ENCODE measurements at places on chromosomes 2 and 18. TPM values are rescaled to one million over a fixed set of nuclear protein-coding genes. Genes with fewer than 3 reads are reported as not detected.

DNA sequence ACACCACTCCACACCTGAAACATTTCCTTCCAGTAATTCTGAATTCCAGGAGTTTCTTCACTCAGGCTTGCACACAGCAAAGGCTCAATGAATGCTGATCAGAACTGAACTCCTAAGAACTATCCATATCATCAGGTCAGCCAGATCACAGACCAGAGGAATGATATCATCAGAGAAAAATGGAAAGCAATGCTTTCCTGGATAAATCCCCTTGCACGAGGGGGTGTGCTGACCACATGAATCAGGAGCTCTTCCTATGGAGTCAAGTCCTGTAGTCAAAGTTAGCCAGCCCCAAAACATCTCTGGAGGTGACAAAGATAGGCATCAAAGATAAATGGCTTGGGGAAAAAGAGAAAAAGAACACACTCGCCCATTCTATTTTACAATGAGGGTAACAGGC, 83.8 kb upstream of the ACVR2A start:
- DNase-seq, result no peak

- no peak for DNase-seq
Measured at GRCh38 chr2:144026753-144027152, 493.2 kb downstream of the ZEB2 start.

GRCh38 chr18:3193331-3193730, 26.4 kb downstream of the MYOM1 start:
- DNase-seq, result no peak

GRCh38 chr2:25032094-25032493, 9.8 kb upstream of the EFR3B start:
- no peak for DNase-seq

- DNase-seq, result no peak
Measured at GRCh38 chr2:189625636-189626035, 35.6 kb upstream of the ASNSD1 start.

DNA sequence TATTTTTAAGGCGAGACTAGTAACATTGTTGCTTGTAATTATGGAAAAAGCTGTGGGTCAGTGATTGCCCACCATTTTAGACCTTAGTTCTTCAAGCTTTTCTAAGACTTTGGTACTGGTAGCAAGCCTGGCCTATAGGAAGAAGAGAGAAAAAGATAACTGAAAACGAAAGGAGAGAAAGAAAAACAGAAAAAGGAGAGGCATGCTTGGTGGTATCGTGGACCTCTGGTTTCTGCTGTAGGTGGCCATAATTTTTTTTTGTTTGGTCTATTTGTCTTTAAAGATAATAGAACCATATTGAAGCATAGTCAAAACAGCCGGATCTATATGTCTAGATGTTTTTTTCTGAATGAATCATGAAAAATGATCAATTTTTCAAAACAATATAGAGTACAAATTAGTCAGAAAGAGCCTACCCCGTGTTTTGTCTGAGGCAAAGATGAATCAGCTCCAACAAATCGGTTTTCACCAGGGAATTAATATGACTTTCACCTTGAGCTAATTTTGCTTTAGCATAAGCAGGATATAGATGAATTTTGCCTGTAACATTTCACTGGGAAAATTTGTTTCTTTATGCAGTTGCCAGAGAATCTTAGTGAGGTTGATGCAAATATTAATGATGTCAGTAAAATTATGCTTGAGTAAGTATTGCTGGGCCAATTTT, 45.7 kb downstream of the CCDC85A start:
- DNase-seq, result no peak

DNA sequence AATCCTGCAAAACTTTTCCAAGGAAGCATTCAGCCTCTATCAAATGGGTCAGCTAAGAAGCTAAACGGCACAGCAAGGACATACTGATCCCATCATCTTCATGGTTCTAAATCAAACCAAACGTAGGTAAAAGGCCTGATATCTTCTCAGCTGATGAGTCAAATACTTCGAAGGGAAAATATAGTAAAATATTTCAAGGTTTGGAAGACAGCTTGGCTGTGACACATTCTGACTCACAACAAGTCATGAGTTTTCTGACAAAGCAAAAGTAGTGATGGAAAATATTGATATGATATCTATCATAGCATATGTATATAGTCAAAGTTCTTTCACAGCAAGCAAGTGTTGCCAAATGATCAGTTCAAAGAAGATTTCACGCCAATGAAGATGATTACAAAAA, 31.5 kb downstream of the DOCK10 start:
- DNase-seq, result peak; percentile 47

DNA sequence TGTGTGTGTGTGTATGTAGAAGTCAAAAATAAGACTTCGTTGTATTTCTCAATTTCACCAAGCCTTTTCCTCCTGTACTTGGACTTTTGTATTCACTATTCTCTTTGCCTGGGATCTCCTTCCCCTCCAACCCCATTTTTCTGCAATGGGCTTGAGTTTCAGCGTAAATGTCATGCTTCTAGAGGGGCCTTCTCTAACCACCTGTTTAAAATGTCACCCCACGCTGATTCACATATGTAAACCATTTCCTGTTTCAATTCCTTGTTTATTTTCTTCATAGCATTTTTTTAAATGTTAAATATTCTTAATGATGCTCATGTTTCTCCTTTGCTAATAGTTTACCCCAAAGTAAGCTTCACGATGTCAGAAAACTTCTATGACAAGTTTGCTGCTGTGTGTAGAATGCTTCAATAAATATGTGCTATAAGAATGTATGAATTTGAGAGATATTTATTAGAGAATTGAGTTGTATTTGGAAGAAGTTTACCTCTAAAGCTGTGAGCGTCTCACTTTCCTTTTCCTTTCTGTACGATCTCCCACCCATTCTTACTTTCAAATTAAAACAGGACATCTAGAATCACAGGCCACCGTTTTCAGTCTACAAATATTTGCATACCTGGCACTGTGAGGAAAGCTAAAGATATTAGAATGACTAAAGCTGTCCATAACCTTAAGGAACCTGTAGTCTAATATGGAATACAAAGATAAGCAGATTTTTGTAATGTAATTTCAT, 762.4 kb downstream of the LRRTM4 start:
- no peak for DNase-seq

GRCh38 chr2:20434588-20435294, 12.1 kb upstream of the RHOB start:
- DNase-seq, result no peak

- DNase-seq, result no peak
Measured at GRCh38 chr2:24771764-24772586, 21.2 kb downstream of the PTRHD1 start.

DNA sequence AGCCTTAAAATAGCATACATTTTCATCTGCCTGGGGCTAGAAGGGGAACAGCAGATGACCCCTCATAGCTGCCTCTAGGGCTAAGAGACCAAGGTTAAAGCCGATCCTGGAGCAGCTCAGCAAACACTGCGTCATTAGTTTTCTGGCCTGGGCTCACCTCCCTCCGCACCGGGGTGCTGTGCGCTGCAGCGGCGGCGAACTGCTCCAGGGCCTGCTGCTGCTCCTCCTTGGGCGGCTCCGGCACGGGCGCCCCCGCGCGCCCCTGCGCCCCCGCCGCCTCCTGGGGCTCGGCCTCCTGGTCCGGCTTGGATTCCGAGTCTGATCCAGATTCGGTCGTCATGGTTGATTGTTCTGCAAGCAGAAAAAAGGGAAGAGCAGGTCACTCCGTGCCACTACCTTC, 55.0 kb downstream of the EPB41L3 start:
- DNase-seq, result no peak

DNA sequence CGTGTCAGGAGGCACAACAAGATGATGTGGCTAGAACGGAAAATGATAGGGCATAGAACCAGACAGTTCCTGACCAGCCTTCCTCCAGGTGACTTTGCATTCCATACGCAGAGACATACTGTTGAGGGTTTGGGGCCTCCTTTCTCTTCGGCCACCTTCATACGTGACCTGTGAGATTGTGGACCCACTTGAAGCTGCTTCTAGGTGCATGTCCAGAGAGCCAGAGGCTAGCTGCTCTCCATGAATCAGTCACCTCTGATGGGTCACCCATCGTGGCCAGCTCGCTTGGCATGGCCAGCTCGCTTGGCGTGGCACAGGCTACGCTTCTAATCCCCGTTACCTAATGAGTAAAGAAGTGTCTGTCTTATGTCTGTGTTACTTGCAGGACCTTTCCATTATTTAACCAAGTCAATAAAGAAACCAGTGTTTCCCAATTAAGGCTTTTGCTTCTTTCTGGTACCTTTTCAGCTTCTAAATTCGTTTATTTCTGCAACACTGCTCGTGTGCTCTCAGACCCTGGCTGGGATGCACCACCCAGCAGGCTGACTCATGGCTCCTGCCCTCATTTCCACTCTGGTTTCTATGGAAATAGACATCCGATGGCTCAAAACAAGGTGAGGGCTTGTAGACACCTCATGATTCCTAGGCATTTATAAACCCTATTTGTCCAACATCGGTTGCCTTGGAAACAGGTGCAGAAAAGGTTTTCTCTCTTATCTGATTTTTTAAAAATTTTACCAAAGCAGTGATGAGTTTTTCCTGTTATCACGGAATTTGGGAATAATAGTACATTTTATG, 86.7 kb upstream of the B3GNT7 start:
- DNase-seq, result peak; percentile 85

DNA sequence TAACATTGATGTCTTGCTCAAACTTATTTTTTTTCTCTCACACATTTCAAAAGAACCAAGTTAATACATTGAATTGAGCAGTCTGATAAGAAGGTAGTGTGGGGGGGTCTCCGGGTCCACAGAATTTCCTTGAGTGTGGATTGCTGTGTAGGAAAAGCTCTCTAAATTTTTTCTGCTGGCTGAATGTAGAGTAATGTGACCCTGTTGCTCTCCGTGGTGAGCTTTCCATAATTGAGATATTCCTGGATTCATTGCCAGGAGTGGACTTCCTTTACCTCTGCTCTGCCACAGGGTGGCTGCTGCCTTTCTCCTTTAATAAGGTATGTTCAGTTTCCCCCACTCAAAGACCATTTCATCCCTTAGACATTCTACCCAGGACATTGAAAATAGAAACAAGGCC, 50.9 kb downstream of the PKP4 start:
- DNase-seq, result no peak

CTAGE1 gene
- not detected for total RNA-seq

LYG1 gene
- 1.0 TPM for total RNA-seq

LRP2 gene
- total RNA-seq, result 0.21 TPM

SERPINB11 gene
- total RNA-seq, result not detected

SATB2 gene
- 5.5 TPM for total RNA-seq
